ENCODE measurements at places on chromosomes 5 and 9.

DNA sequence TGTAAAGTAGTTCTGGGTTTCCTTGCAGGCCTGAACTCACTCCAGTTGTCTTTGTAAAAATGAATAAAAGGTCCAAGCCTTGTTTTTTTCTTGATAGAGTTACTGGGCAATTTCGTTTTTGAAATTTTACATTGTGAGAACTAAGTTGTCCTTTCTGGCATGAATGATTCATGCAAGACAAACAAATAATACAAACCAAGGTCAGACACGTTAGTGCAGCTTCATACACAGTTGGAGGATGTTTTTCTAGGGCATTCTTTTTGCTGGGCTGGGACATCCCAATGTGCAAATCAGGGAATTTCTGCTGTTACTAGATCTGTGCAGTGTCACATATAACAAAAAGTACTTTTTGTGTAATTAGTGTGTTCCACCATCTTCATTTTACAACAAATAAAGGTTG lies 96.0 kb downstream of the MEGF10 start:
- DNase-seq = no peak

DNA sequence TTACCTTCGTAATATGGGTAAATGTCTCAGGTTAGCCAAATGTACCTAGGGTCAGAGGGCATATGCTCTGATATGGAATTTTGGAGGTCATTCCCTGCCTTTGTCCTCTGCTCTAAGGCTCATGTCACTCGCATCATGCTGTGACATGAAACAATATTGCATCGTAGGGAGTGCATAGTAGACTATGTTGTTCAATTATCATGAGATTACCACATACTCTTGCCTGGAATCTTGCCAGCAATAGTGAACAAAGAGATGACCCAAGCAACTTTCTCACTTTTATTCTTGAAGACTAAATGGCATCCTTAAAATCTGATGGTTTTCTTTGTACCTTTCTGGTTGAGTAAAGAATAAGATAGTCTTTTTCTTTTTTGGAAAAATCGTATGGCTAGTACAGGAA lies 27.6 kb downstream of the ZNF462 start:
- no peak for DNase-seq

- DNase-seq = no peak
Observed at GRCh38 chr9:7097785-7098752, 340.3 kb downstream of the KDM4C start.

- no peak for DNase-seq
Observed at GRCh38 chr9:89838621-89839020, 233.8 kb downstream of the GADD45G start.

GRCh38 chr5:99449786-99450185 lies 521.0 kb upstream of the CHD1 start:
- DNase-seq = no peak

DNA sequence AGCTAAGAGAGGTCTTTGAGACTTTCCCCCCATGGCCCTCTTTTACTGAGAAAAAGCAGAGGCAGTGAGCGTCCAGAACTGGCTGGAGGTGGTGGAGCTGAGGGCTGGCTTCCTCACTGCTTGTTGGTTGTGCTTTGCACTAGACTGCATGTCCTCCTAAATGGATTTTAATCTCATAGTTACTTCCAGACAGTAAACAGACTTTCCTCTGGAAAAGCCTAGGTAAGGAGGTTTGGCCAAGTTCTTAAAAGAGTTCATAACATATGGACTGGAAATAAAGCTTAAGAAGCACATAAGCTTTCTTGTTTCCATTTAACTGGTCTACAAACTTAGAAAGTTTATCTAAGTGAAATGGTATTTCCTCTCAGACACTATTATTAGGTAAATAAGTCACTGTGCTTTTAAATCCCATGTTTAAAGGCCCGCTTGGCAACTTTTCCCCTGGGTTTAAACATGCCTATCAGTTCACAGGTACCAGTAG lies 2.0 kb downstream of the ASPN start:
- no peak for DNase-seq

DNA sequence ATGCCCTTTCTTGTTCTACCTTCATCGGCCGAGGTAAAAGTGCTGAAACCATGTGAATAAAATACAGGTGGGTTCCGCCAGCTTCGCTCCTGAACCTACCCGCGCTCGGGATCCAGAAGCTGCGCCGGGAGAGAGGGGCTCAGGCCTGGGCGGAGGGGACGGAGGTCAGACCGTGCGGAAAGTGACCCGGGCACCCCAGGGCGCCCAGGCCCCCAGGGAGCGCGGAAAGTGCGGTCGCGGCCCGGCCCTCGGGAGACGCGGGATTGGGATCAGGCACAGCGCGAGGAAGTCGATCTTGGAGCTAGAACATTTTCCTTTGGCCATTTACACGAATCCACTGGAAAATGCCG lies 329 bp downstream of the SYK start:
- no peak for DNase-seq

- no peak for DNase-seq
Observed at GRCh38 chr5:104088876-104089778, 526.5 kb upstream of the NUDT12 start.

GRCh38 chr5:128224336-128224735 lies 140.8 kb downstream of the SLC12A2 start:
- DNase-seq = no peak

GRCh38 chr5:67092535-67092934 lies 104.1 kb downstream of the CD180 start:
- DNase-seq = no peak

DNA sequence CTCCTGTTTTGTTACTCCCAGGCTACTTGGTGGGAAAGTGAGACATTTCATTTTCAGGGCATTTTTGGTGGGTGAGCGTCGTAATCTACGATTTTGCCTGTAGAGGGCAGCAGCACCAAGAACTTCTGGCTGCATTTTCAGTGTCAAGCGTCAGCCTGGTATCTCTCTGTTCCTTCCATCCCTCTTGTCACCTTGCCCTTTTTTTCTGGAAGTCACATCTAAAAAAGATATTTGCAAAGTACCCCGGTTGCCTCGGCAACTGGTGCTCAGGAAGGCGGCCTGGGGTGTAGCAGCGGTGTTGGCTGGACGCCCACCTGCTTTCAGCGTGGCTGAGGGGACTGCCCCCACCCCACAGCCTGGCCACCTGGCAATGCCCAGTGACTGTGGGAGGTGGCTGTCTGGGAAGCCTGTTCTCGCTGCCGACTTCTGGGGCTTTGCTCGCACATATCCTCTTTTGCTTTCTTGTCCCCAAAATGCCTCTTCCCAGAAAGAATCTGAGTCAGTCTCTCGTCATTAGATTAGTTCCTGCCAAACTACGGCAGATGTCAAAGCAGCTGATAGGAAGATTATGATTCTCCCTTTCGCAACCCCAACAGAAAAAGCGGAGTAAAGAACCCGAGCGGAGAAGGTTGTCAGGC lies 84.5 kb downstream of the ACER2 start:
- DNase-seq = peak; percentile 26

DNA sequence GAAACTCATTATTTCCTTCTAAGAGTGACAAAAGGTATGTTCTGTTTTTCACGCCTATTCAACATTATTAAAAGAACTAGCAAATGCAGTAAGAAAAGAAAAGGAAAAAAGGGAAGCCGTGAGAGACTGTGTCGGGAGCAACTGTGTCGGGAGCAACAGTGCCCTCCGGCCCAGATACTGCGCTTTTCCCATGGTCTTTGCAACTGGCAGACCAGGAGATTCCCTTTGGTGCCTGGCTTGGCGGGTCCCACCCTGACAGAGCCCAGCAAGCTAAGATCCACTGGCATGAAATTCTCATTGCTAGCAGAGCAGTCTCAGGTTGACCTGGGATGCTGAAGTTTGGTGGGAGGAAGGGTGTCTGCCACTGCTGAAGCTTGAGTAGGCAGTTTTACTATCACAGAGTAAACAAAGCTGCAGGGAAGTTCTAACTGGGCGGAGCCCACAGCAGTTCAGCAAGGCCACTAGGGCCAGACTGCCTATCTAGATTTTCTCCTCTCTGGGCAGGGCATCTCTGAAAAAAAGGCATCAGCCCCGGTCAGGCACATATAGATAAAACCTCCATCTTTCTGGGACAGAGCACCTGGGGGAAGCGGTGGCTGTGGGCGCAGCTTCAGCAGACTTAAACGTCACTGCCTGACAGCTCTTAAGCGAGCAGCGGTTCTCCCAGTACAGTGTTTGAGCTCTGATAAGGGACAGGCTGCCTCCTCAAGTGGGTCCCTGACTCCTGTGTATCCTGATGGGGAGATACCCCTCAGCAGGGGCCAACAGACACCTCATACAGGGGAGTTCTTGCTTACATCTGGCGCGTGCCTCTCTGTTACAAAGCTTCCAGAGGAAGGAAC lies 1237.4 kb upstream of the CDH18 start:
- DNase-seq = no peak

GRCh38 chr5:74446725-74447241 lies 193.7 kb downstream of the ENC1 start:
- DNase-seq = no peak

DNA sequence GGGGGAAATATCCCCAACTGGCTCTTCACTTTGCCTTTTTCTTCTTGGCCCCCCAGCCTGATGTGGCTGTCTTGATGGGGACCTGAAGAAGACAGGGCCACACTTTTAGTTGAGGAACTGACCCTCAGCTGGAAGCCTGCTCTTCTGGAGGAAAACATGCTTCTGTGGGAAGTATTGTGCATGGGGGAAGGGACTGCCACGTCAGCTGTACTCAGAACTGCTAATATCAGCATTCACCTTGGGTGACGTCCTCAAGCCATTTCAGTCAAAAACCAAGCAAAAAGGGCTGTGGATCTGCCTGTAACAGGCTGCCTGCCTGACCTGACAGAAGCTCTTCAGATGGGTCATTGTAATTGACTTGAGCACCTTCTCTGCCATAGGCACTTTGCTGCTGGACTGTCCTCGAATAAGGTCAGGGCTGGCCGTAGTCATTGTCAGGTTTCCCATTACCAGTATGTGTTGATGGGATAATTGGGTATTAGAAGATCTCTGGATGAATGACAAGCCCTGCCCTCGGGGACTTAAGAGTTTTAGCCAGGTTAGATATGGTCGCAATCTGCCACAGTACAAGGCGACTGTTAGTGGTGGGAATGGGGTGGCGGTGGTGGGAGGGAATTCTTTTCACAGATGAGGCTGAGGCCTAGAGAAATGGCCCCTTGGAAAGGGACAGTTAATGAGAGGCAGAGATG lies 10.4 kb downstream of the RAI14 start:
- DNase-seq = no peak

- DNase-seq = no peak
Observed at GRCh38 chr5:167105941-167106340, 1185.5 kb upstream of the WWC1 start.

GRCh38 chr9:110130791-110131416 lies 77.1 kb downstream of the C9orf152 start:
- no peak for DNase-seq

DNA sequence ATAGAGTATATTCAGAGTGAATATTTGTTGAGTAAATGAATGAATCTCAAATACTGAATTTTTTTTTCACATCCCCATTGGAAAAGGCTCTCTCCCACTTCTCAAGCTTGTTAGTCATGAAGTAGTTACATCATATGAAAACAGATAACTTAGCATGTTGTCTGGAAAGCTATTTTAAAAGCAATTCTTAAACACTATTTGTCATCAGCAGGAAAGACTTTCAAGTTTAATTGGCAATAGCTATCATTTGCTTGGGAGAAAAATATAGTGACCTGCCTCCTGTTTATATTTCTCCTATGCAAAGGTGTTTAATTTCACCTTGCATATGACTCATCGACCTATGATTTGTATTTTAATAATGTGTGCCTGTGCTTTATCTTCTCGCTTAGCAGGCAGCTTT lies 499.8 kb upstream of the GRIA1 start:
- DNase-seq = no peak

- peak; percentile 30 for DNase-seq
Observed at GRCh38 chr5:131630208-131630962, 4.6 kb downstream of the RAPGEF6 start.

- no peak for DNase-seq
Observed at GRCh38 chr9:130658893-130659698, 5.3 kb upstream of the PRDM12 start.

DNA sequence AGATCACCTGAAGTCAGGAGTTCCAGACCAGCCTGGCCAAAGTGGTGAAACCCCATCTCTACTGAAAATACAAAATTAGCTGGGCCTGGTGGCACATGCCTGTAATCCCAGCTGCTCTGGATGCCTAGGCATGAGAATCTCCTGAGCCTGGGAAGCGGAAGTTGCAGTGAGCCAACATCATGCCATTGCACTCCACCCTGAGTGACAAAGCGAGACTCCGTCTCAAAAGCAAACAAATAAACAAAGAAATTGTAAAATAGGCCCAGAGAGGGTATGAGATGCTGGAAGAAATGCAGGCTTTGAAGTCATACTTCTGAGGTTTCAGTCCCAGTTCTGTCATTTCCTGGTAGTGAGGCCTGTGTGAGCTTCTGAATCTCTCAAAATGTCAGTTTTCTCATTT lies 5.3 kb upstream of the ARHGEF37 start:
- no peak for DNase-seq

GRCh38 chr5:14443671-14444093 lies 137.9 kb upstream of the OTULINL start:
- no peak for DNase-seq

DNA sequence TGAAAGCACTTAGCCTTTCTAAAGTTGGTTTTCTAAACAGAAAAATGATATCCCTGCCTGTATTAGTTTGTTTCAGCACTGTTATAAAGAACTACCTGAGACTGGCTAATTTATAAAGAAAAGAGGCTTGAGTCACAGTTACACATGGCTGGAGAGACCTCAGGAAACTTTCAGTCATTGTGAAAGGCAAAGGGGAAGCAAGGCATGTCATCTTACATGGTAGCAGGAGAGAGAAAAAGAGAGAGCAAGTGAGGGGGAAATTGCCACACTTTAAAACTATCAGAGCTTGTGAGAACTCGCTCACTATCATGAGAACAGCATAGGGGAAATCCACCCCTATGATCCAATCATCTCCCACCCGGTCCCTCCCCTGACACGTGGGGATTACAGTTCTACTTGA lies 64.9 kb downstream of the FAM170A start:
- no peak for DNase-seq

GRCh38 chr9:621201-621855 lies 220.2 kb upstream of the DMRT1 start:
- no peak for DNase-seq

GRCh38 chr5:90939211-90939610 lies 380.6 kb downstream of the ADGRV1 start:
- no peak for DNase-seq

DNA sequence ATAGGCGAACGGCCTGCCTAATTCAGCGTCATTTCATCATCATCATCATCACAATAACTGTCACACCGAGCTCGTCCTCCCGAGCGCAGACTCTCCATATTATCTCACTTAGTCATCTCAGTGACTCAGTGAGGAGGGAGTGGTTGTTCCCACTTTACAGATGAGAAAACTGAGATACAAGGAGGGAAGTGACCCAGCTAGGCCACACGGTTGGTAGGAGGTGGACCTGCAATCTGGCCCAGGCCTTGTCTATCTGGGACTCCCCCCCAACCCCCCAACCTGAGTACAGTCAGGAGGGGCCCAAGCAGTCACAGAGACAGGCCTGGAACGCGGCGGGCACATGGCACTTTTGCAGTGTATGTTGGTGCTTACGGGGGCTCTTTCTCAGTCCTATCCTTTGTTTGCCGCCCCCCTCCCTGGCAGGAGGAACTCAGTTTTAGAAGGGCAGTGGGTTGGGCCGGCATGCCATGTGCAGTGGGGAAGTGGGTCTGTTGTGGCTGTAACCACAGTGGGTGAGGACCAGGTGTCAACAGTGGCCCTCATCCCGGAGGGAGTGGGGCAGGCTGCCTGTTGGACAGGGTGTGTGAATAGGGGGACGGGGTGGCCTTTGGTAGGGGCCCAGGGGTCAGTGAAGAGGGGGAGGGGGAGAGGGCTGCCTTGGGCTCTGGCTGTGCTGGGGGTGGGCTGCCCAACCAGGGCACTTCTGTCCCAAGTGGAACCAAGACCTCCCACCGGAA lies 1.7 kb upstream of the RXRA start:
- no peak for DNase-seq

- no peak for DNase-seq
Observed at GRCh38 chr9:70551801-70552200, 137.3 kb upstream of the KLF9 start.

GRCh38 chr5:34918025-34918424 lies 2.5 kb downstream of the BRIX1 start:
- DNase-seq = no peak

Measured in HuH-7 (cell line).